CD8-positive, alpha-beta memory T cell (primary cell): ENCODE measurements at places on chromosomes 3 and 15. TPM values are rescaled to one million over a fixed set of nuclear protein-coding genes. Genes with fewer than 3 reads are reported as not detected.

PLEKHO2 gene
- total RNA-seq: 15.8 TPM

UBP1 gene
- 79.4 TPM for total RNA-seq

LRRC2 gene
- 0.04 TPM for total RNA-seq

SPRED1 gene
- total RNA-seq: 1.2 TPM

ISL2 gene
- total RNA-seq: 0.22 TPM

PDHB gene
- 64.2 TPM for total RNA-seq

GRIP2 gene
- not detected for total RNA-seq

CIAO2A gene
- 68.0 TPM for total RNA-seq

- no peak for DNase-seq
Observed at GRCh38 chr15:39130556-39131379, 450.1 kb upstream of the THBS1 start.

- no peak for DNase-seq
Observed at GRCh38 chr3:48546203-48546829, 10.3 kb downstream of the PFKFB4 start.

DNA sequence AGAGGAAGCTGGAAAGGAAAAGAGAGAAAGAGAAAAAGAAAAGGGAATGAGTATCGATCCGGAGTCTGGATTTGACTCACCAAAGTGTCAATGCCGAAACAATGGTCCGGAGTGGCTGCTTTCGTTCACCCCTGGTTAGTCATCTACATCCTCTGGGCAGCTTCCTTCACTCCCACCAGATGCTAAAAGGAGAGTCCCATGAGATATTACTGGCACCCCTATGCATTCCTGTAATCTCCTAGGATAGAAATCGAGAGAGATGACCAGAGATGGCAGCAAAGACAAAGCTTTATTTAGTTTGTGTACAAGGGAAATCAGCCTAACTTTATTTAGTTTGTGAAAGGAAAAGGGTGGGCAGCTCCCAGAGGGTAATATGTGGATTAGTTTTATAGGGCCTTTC, 622.2 kb downstream of the ZPLD1 start:
- DNase-seq: no peak

DNA sequence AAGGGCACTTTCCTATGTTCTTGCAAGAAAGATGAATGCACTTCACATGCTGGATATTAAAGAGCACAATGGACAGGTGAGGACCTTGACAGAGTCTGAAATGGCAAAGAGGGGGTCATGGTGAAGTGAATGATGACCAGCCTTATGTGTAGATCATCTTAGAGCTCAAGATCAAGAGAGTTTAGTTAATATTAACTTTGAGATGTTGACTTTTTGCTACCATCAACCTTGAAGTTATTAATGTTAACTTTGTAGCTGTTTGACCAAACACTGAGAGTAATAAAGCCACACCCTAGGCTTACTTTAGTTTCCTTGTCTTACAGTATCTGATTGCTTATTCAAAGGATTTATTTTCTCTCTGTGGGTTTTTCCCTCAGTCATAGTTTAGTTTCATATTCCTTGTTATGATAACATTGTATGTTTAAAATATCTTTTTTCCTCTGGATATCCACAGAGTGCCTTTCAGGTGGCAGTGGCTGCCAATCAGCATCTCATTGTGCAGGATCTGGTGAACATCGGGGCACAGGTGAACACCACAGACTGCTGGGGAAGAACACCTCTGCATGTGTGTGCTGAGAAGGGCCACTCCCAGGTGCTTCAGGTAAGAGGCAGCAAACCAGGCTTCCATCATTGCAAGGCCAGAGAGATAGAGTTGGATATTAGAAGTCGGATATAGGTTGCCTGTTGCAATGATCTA, 5.4 kb downstream of the NFKBIZ start:
- DNase-seq: no peak

- DNase-seq: no peak
Observed at GRCh38 chr3:46700772-46701171, 420 bp upstream of the TMIE start.

- no peak for DNase-seq
Observed at GRCh38 chr3:154792828-154793227, 287.3 kb upstream of the MME start.

GRCh38 chr15:67836134-67836455, 3.8 kb downstream of the RNU6-1 start:
- no peak for DNase-seq

- no peak for DNase-seq
Observed at GRCh38 chr3:5195605-5196004, 8.1 kb downstream of the EDEM1 start.

GRCh38 chr3:54358969-54359694, 236.8 kb downstream of the CACNA2D3 start:
- DNase-seq: no peak

DNA sequence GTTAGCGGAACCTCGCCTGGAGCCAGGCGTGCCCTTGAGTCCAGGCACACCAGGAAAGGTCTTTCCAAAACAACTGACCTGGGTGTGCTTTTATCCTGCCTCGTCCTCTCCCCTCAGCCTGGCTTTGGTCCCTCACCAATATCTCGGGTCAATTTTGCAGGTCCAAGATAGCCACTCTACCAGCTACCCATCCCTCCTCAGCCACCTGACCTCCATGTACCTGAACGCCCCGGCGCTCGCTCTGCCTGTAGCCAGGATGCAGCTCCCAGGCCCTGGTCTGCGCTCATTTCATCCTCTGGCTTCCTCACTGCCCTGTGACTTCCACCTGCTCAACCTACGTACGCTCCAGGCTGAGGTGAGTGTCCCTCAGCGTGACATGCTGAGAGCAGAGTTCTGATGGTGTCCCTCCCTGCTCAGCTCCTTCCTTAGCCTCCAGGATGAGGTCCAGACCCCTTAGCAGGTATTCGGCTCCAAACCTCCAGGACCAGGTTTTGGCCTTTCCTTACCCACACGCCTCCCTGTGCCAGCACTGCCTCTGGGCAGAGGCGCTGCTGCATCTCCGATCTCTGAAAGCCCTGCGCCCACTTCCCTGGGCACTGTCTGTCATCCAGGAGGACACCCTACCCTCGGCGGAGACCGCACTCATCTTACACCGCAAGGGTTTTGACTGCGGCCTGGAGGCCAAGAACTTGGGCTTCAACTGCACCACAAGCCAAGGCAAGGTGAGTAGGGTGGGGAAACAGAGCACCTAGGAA, 14.1 kb downstream of the HDDC3 start:
- DNase-seq: no peak

GRCh38 chr15:85000189-85000864, 18.7 kb downstream of the PDE8A start:
- no peak for DNase-seq

- DNase-seq: no peak
Observed at GRCh38 chr3:87218560-87218959, 8.5 kb upstream of the CHMP2B start.

GRCh38 chr15:31974855-31975829, 55.2 kb upstream of the CHRNA7 start:
- DNase-seq: no peak

DNA sequence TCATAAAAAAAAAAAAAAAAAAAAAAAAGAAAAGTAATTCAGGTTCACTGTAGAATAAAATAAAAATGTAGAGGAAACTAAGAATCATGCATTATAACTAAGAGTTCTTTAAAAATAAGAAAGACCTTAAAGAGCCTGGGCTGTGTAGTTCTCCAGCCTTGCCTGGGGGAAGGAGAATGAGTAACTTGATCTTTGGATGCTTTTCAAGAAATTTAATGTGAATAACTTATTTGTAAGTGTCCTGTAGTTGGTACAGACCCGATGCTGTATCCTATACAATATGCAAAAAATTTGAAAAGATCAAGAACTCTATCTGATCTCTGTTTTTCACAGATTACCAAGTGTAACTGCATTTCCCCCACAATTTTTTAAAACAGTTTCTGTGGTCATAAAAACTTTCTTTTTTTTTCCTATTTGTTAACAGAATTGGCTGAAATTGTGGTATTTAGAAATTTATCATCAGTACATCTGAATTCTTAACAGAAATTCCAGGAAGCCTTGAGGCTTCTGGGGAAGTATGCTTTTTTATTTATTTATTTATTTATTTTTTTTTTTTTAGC, 195.3 kb downstream of the THRB start:
- no peak for DNase-seq
